ENCODE measurements at places on chromosomes 6 and 20.

- no peak for DNase-seq
Measured at GRCh38 chr6:150490586-150490985, 109.1 kb upstream of the PLEKHG1 start.

DNA sequence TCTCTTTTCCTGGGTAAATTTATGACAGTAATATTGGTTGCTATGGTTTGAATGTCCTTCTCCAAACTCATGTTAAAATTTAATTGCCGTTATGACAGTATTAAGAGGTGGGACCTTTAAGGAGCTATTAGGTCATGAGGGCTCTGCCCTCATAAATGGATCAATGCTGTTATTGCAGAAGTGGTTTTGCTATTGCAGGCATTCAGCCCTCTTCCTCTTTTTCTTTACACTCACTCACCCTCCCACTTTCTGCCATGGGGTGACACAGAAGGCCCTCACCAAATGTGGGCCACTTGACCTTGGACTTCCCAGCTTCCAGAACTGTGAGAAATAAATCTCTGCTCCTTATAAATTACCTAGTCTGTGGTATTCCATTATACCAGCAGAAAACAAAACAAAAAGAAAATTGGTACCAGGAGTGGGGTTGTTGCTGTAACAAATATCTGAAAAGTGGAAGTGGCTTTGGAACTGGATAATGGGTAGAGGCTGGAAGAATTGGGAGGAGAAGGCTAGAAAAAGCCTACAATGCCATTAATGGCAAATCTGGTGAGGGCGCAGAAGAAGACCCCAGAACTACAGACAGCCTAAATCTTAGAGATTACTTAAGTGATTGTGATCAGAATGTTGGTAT lies 24.8 kb upstream of the IGF2R start:
- DNase-seq = no peak

DNA sequence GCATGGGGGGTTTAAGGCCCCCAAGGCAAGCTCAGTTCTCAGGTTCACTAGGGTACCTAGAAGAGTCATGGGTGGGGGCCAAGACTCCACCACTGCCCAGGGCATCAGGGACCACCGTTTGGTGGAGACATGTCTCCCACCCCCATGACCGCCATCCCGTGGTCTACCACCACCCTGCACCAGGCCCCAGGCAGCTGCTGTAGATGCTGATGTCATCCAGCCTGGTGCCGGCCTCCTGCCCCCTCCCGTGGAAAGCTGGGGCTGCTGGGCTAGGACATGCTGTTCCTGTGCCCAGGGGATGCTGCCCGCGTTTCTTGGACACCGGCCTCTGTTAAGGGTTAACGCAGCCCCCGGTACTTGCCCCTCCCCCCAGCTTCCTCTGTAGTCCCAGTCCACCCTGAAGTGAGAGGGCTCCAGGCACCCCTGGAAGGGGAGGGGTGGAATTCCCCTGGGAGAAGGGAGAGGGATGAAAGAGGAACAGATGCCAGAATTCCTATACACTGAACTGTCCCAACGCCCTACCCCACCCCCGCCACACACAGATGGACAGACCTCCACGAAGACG lies 587 bp downstream of the IP6K3 start:
- no peak for DNase-seq

GRCh38 chr6:38346291-38347079 lies 293.2 kb downstream of the BTBD9 start:
- no peak for DNase-seq

DNA sequence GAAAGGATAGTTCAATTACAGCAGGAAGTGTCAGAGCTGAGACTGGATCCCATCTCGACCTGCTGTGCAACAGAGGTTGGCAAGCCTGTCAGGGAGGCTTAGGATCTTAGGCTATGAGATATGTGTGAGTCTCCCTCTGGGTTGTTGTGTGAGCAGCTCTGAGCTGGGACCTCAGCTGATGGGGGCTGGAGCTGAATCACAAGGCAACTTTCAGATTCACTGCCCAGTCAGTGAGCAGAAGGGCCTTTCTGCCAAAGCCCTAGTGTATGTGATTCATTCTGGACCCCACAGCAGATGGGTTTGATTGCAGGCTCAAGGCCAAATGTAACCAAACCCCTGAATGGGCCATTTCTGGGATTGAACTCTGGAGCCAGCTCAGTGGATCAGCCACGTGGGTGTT lies 4.5 kb downstream of the PI3 start:
- no peak for DNase-seq

DNA sequence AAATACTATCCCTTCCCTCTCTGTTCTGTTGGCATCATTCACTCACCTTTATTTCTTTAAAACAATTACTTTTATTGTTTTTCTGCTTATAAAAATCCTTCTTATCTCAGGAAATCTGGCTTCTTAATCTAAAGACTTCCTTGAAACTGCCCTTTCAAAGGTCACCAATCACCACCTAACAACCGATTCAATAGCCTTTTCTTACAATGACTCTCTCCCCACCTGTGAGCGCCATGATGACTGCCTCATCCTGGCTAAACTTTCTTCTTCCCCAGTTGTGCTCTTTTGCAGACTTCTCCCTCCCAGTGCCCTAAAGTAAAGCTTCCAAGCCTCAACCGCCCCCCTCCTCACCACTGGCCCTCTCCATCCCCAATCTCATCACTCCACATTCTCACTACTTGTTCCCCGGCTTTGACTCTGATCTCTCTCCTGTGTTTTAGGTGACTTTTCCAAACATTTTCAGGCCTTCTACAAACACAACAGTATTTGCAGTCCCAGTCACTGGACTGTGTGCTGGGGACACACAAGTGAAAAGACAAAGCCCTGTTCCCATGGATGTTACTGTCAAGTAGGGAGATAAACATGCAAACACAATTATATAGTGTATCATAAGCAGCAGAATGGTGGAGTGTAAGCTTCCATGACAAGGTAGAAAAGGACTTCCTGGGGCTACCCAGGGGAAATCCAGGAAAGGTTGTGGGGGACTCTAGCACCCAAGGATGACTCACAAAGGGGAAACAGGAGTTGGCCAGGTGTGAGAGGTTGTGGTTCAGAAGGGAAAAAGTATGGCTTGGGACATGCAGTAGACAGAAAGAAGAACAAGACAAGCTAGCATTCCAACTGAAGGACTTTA lies 12.8 kb downstream of the NHSL1 start:
- DNase-seq = no peak

DNA sequence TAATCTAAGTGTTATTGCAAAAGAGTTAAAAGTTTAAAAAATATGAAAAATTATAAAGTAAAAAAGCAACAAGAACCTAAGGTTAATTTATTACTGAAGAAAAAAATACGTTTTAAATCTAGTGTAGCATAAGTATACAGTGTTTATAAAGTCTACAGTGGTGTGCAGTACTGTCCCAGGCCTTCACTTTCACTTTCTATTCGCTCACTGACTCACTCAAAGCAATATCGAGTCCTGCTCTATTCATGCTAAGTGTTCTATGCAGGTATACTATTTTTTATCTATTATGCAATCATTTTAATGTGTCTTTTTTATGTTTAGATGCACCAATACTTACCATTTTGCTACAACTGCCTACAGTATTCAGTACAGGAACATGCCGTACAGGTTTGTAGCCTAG lies 113.0 kb downstream of the MANEA start:
- no peak for DNase-seq

- DNase-seq = peak; percentile 22
Measured at GRCh38 chr6:31474871-31475286, 23.1 kb upstream of the MICB start.

DNA sequence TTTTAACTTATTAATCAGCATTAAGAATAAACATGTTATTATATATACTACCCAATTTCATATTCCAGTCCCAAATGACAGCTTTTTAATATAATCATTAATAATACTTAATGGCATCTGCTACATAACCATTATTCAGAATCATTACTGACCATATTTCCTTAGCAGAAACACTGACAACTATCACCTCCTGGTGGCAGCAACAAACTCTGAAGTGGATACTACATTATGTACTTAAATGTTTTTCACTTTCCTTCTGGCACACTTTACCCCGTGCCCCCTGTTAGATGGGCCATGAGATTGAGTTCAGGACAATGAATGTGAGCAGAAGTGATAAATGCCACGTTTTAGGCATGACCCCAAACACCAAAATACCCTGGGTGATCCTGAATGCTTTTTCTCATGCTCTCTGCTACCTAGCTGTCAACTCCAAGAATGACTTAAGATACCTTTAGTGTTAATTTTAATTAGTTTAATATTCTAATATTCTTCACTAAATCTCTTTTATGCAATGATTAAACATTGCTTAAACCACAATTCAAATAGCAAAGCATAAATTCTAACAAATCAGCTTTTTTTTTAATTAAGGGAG lies 77.1 kb downstream of the LMBRD1 start:
- no peak for DNase-seq

DNA sequence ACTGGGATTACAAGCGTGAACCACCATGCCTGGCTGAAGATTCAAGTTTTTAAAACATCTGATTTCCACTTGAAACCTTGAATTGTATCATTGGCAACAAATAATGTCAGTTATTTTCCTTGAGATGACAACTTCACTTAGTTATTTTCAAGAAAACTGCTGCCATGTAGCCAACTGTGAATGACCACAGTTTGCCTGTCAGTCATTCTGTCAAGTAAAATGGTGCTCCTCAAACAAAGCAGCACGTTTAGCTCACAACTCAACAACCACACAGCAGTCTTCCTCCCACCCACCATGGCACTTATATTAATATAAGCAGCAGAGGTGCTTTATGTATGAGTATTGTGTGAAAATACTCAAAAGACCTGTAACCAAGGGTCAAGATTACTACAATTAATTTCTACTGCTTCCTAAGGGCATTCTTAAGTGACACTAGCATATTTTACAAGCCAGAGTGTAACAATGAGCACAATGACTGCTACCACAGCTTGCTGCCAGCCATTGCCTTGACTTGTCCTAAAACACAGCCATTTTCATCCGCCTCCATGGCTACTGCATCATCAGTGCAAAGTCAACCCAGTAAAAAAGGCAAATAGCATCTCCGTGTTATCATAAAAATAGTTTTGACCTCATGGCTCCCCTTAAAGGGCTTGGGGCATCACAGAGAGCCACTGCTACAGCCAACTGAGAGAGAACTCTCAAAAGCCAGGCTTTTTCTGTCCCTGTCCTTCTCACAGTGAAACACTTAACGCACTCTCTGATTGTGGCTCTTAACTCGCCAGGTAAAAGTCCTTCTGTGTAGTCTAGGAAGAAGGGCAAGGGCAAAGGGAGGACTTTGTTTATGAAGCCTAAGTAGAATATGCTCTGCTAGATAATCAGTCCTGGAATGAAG lies 96.4 kb upstream of the TAB2 start:
- no peak for DNase-seq

GRCh38 chr20:37226889-37227288 lies 34.7 kb downstream of the GHRH start:
- DNase-seq = no peak

- no peak for DNase-seq
Measured at GRCh38 chr6:160766657-160766988, 64.6 kb downstream of the PLG start.

GRCh38 chr20:9262653-9263194 lies 193.8 kb downstream of the PLCB4 start:
- no peak for DNase-seq

DNA sequence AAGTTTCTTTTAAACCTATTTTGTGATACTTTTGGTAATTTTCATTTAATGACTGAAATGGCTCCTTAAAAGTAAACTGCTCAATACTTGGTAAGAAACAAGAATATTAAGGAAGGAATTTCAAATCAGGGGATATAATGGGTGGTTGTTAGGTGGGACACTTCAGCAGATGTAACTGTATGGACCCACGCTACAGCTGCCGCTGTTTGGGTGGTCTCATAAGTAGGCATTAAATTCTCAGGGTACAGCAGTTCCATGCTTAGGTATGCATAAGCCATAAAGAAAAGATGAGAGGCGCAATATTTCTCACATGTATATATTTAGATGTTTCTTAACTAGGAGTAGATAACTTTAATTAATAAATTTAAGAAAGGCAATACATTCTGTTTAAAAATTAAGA lies 35.0 kb downstream of the COL19A1 start:
- DNase-seq = no peak

- DNase-seq = no peak
Measured at GRCh38 chr20:40010483-40010882, 678.6 kb downstream of the MAFB start.

DNA sequence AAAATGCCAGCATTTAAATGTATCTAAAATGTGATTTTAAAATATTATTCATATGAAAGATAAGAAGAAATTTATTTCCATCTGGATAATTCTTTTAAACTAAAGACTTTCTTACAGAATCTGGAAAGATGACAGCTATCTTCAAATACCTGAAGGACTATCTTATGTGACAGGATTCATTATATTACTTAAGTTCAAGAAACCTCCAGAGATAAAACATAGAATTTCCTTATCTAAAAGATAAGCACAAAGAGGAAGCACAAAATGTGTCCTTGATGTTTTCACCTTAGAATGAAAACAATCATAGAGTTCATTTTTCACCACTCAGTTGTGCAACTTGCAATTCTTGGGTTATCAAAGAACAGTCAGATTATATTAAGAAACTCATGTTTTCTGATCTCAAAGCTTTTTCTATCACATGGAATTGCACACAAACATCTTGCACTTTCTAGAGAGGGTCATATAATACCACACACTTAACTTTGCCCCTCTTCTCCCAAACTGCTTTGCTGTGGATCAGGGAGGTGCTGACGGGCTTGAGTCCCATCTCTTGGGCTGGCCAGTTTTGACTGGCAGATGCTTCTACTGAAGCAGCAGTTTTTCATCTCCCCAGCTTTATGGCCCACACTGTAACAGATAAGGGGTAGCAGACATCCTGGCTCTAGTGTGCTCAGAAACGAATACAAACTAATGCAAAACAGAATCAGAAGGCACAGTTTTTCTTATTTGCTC lies 467.4 kb downstream of the CDC5L start:
- no peak for DNase-seq

DNA sequence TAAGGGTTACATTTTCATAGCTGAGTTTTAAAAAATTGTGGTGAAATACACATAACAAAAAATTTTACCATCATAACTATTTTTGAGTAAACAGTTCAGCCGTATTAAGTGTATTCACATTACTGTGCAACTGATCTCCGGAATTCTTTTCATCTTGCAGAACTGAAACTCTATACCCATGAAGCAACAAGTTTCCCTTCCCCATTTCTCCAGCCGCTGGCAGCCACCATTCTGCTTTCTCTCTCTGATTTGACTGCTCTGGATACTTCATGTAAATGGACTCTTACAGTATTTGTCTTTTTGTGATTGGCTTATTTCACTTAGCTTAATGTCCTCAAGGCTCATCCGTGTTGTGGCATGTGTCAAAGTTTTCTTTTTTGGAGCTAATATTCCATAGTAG lies 341.6 kb downstream of the QKI start:
- no peak for DNase-seq

GRCh38 chr6:146943664-146944063 lies 260.6 kb upstream of the STXBP5 start:
- no peak for DNase-seq

DNA sequence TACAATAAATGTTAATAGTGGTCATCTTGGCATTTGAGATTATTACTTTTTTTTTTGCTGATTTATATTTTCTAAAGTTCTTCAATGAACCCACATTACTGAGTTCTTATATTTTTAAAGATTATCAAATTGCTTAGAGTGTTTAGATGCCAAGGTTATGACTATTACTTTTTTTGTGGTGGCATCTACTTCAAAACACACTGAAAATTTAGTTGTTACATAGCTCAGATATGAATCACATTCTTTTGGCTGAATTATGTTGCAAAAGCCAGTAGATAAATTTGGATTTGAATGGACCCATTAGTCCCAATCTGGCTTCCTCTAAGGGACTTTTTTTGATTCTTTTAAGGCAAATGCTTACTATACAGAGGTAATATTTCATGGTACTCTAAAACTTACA lies 8.9 kb downstream of the UTRN start:
- DNase-seq = no peak

- no peak for DNase-seq
Measured at GRCh38 chr20:8388707-8389106, 256.6 kb downstream of the PLCB1 start.

GRCh38 chr20:13141546-13141945 lies 79.5 kb upstream of the ISM1 start:
- DNase-seq = no peak

Measured in activated CD4-positive, alpha-beta T cell treated with anti-CD3 and anti-CD28 coated beads, Interleukin-2, amount 10 ng/mL, durations not matched to agents 7 days and 5 days (primary cell).